ENCODE measurements at places on chromosomes 3 and 15.

DNA sequence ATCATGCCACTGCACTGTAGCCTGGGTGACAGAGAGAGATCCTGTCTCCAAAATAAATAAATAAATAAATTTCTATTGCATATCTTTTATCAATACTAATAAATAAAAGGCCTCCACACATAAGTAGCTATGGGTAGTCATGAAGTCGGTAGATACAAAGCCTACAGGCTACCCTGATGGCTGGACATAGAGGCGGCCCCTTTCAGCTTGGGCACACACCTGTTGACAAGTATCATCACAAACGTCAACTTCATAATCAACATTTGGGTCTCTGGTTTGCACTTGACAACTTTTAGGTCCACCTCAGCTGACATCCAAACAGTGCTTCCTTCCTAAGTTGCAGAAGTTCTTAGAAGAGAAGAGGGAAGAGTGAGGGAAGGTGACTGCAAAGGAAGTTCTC is 53.4 kb downstream of the ITGA11 start:
- no peak for DNase-seq

DNA sequence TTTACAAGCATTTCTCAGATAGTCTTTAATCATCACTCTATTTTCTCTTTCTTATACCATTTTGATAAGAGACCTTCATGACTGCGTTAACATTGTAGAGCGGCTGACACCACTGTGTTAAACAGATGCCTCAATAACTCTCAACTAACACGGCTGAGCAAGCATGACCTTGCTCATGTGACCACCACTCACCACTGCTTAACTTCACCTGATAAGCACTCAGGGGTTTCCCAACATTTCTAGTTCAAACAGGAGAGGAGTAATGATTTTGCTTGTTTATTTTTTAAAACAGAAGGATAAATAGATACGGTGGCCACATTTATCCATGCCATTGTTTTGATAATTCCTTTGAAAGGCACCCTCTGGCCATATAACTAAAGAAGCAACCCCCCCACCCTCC is 37.7 kb upstream of the TMEM45A start:
- DNase-seq: no peak

DNA sequence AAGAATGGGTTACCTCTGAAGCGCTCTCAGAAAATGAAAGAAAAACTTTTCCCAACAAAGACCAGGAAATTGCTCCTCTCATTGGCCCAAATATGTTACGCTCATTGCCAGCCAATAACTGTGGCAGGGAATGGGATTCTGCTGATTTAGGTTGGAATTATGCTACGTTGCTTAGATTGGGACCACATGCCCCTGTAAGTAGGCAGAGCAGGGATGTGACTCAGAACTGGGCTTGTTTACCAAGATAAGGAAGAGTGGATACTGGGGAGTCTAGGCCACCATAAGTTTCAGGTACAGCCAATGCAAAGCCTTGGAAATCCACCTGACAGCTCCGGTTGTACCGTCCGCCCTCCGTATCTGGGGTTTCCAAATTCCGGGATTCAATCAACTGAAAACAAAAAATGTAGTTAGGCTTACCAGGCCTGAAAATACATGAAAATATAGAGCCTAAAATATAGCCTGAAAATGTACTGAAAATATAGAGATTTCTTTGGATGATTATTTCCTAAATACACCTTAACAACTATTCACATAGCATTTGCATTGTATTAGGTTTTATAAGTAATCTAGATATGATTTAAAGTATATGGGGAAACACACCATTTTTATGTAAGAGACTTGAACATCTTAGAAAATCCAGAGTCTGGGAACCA is 1.5 kb upstream of the TCF12 start:
- DNase-seq: no peak

- no peak for DNase-seq
These were observed 35.2 kb upstream of the SLC6A6 start for GRCh38 chr3:14366915-14367823.

DNA sequence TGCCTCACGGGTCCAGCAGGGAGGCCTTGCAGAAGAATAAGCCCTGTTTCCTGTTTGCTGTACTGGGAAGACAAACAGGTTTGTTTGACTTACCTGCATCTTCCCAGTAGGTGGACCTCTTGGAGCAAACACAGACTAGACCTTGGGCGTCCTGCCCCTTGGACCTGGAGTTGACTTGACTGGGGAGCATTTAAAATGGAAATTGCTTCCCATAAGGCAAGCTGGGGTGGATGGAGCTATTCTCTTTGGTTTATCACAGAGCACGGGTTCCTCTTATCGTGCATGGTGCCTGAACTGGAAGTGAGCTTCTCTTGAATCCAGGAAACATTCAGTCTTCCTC is 151.4 kb downstream of the RPLP1 start:
- DNase-seq: no peak

DNA sequence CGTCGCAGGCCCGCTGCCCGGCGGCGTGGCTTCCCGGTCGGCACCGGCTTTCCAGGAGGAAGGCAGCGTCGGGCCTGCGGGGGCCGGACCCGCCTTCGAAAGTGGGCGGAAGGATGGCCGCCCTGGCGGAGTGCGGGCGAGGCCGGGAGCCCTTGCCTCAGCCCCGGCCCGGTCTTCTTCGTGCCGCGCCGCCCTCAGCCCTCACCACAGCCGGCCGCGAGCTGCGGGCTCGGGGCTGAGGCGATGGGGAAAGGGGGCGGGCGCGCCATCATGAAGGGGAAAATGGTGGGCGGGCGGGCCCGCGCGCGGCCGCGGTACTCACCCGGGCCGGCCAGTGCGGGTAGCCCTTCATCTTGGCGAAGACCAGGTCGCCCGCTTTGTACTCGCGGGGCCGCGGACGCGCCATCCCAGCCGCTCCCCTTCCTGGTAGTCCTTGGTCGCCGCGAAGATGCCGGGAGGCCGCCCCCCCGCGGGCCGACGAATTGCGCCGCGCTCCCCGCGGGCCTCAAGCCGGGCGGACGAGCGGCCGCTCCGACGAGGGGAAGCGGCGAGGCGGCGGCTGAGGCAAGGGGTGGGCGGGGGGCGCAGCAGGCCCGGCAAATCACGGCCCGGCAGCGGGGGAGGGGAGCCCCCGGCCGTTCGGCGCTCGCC is 489 bp downstream of the HDGFL3 start:
- peak; percentile 75 for DNase-seq

GRCh38 chr3:49222002-49222401 is 50.6 kb downstream of the KLHDC8B start:
- no peak for DNase-seq

DNA sequence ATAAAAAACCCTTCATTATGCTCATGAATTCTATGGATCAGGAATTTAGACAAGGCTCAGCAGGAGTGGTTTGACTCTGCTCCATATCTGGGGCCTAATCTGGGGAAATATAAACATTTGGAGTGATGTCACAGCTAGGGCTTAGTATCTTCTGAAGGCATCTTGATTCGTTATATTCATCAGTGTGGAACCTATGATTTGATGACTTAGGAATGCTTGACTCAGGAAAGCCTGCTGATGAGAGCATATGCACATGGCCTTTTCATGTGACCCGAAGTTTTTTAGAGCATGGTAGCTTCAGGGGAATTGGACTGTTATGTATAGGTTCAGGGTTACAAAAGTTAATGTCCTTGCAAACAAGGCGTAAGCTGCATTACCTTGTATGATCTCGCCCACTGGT is 184.9 kb upstream of the LRRC3B start:
- DNase-seq: no peak

GRCh38 chr3:12877040-12877439 is 35.7 kb upstream of the RPL32 start:
- no peak for DNase-seq

GRCh38 chr3:12759097-12759679 is at the start of gene TMEM40:
Gene TMEM40 (minus strand): TSS chr3:12759259. CDS start chr3:12749832, 9,427 bp downstream.
- DNase-seq: no peak

- DNase-seq: no peak
These were observed 54.1 kb downstream of the DCAF1 start for GRCh38 chr3:51445544-51446280.

DNA sequence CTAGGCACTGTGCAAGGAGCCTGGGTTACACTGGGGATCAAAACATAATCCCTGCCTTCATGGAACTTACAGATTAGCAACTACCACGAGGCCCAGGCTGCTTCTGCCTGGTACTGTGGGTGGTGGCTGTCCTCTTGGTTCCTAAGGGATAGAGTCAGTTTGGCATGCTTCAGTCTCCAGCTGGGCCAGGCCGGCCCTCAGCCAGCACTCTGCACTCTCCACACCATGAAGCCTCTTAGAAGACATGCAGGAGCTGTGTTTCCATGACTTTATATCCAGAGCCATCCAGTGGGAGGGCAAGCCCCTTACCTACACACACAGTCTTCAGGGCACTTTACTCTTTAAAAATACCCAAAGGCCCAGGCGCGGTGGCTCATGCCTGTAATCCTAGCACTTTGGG is 54.4 kb downstream of the ATP1B3 start:
- no peak for DNase-seq

- peak; percentile 50 for DNase-seq
These were observed 1.8 kb downstream of the PRR23E start for GRCh38 chr3:127194601-127195187.

Measured in coronary artery (tissue), 2 donors.